ENCODE measurements at places on chromosomes 1 and 21.

- DNase-seq, result peak; percentile 52
Observed at GRCh38 chr21:37263827-37264600, 3.1 kb downstream of the VPS26C start.

GRCh38 chr1:42765832-42766740 is 742 bp downstream of the P3H1 start:
- no peak for DNase-seq

DNA sequence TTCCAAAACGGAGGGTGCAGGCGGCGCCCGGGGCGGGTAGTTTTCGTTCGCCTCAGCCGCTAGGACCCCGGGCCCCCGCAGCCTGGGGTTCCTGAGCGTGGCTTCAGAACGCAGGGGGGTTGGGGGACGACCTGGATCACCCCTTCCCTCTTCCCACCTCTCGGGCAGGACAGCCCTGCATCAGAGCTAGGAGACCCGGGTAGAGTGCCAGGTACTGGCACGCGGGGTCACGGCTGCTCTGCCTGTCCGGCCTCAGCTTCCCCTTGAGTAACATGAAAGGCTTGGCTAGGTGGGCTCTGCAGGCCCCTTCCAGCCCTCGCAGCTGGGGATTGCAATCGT is 484 bp downstream of the DFFB start:
- DNase-seq, result no peak

DNA sequence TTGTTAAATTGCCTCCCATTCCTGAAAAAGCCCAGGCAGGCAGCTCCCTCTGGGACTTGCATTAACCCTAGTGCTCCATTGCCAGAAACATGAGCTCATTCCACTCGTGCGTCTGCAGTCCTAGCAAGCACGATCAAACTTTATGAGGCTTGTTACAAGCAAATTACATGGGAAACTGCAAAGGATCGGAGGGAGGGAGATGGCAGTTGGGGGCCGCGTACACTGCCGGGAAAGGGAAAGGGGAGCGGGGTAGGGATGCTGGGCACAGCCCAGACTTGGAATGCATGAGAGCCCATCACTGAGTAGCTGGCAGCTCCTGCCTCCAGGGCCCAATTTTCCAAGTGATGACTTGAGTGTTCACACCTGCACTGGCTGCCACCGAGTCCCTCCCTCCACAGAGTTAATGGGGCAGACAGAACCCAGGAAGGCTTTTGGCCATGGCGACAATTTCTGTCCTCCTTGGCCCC is 169.9 kb downstream of the BRINP2 start:
- DNase-seq, result no peak

DNA sequence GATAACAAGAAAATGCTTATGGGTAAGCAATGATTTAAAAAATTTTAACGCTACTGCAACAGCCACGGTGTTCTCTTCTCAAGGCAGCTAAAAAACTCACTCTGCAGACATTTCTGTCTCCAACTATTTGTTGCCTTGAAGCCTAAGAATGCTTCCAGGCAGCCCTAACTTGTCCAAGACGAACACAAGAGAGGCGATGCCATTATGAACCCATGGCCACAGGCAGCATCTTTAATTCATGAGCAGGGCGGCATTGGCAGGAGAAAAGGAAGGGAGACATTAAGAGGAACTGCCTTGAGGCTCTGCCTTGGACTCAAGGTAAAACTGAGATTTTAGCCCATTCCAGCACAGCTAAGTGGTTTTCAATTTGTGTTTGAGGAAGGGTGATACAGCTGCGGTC is 67.5 kb downstream of the KCND3 start:
- no peak for DNase-seq

GRCh38 chr1:41863718-41864117 is 55.0 kb downstream of the HIVEP3 start:
- no peak for DNase-seq

GRCh38 chr1:91730801-91731732 is 154.9 kb downstream of the TGFBR3 start:
- no peak for DNase-seq

DNA sequence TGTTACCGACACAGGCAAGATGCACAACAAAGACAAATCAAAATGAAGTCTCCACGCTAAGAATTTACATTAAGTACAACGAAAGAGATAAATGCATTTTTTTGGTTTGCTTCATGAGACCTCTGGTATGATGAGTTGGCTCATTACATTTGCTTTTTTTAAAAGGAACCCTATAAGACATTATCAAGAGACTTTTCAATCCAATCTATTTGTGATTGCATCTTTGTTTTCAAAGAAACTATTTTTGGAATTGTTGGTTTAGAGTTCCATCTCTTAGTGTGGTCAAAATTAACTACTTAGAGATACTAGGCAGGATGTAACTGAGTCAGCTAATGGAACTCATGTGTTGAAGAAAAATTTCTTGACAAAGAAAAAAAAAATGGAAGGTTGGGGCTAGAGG is 200.1 kb downstream of the ZC3H11B start:
- DNase-seq, result no peak

All from right atrium auricular region (tissue), 2 donors.